ENCODE measurements at places on chromosomes 1 and 21.

DNA sequence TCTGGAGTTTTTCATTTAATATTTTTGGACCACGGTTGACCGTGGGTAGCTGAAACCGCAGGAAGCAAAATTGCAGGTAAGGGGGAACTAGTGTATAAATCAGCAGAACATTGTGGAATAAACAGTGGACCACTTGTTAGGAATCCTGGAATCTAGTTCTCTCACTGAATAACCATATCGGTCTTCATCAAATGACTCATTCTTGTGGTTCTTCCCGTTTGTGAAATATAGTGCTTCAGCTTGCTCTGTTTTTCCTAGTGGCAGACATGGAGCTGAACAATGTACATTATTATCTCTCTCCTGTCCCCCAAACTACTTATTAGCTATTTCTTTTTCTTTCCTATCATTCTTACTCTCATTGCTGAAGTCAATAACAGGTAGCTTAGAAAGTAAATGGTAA is 61.9 kb downstream of the HSPA13 start:
- no peak for DNase-seq

DNA sequence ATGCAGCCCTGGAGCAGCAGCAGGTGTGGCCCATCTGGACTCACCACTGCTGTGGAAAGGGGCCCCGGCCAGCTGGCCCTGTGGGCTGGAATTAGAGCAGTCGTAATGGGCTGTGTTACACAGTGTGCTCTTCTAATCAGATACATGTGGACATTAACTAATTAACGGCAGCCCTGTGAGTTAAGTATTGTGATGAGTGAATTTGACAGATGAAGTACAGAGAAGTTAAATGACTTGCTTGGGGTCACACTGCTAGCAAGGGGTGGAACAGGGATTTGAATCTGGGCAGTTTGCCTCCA is 58.6 kb downstream of the MDM4 start:
- DNase-seq, result no peak

DNA sequence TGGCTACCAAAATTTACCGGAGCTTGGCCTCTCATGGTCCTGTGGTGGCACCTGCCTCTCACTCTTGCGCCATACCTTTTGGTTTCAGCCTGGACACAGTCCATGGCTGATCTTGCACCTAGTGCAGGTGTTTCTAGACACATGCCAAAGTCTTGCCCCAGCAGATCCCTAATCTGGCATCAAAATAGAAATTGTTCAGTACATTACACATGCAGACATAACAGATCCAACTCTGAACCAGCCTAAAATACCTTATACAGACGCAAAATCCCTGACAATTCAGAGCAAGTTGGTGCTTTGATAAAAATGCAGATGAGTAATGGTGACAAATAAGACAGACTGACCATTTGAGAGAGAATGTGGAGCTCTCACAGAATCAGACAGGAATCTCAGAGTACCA is 44.1 kb downstream of the NGF start:
- no peak for DNase-seq

DNA sequence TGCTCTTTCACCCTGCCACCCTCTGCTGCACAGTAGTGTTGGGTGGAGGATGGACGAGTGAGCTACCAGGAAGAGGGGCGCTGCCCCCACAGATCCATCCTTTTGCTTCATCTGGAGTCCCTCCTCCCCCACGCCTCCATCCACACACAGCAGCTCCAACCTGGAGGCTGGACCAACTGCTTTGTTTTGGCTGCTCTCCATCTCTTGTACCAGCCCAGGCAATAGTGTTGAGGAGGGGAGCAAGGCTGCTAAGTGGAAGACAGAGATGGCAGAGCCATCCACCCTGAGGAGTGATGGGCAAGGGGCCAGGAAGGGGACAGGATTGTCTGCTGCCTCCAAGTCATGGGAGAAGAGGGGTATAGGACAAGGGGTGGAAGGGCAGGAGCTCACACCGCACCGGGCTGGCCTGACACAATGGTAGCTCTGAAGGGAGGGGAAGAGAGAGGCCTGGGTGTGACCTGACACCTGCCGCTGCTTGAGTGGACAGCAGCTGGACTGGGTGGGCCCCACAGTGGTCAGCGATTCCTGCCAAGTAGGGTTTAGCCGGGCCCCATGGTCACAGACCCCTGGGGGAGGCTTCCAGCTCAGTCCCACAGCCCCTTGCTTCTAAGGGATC is 8.5 kb downstream of the CHRNB2 start:
- no peak for DNase-seq

DNA sequence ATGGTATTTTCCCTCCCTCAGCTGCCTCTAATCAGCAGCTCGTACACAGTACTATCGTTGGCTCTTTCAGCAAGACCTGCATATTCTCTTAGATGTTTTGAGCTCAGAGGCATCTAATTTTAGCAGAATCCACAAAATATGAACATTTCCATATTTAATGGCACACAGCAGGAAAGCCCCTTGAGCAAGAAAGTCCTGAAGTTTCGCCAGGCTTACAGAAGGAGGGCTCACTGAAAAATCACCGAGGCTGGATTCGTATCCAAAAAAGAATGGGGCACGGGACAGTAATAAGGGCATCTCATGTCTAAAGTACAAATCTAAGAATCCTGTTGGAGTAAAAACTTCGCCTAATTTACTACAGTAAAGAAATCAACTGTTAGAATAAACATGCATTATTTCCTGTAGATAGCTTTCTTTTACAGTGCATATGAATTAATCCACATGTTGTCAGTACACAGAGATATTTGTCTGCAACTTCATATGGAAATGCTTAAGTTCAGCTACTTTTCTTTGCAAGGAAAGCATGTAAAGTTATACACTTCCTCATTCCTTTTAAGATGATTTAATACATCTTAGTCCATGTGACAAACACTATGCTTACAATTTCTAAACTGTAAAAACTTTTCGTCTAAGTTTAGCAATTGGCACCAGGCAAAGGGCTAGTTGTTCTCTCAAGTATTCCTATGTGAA is 1205.3 kb upstream of the ADGRL4 start:
- DNase-seq, result no peak

- no peak for DNase-seq
Measured at GRCh38 chr1:14590411-14591180, 7.9 kb upstream of the KAZN start.

- DNase-seq, result no peak
Measured at GRCh38 chr1:157240495-157241184, 102.4 kb upstream of the ETV3 start.

DNA sequence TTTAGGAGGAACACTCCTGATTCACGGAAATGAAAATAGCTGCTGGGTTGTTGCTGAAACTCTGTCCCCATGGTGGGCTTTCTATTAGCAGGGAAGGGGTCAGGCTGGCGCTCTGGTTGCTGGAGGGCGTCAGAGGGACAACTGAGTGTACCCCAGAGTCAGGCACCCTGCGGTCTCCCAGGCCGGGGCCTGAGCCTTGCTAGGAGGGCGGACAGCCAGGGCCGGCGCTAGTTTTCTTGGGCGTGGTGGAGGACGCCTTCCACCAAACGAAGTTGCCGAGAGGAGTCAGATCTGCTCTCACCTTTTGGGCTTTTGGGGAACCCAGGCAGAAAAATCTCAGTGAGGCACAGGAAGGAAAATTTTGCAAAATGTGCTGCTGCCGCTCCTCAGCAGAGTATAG is 54.8 kb downstream of the NGF start:
- no peak for DNase-seq

DNA sequence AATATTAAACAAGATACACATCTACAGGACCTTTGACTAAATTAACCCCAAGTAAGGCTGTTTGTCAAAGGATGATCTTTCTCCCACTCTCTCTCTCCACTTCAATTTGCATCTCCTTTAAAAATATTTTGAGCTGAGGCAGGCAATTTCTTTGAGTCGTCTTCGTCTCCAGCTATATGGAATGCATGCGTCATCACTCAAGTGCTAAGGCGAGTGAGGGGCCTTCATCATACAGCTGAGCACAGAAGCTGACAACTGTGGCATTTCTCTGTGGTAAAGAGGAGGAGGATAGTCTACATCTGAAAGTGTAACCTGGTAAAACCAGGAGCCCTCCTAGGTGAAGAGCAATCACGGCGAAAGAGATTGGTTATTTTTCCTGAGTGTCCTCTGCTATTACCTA is 7.6 kb downstream of the EPHX4 start:
- no peak for DNase-seq

DNA sequence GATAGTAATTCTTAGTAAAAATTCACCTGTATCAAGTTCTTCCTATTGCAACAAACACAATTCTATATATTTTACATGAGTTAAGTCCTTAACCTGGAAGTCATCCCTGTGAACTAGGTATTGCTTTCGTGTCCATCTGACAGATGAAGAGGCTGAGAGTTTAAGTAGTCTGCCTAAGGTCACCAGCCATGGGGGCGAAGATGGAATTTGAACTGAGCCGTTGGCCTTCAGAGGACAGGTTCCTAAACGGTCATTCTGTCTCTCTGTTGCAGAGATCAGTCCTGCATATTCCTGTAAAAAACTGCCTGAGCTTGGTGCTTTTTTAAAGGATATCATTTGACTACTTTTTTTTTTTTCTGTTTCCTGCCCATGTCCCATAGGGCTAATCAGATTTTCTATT is 10.2 kb upstream of the POFUT2 start:
- no peak for DNase-seq

- DNase-seq, result no peak
Measured at GRCh38 chr1:201475915-201476669, 7.1 kb upstream of the PHLDA3 start.

DNA sequence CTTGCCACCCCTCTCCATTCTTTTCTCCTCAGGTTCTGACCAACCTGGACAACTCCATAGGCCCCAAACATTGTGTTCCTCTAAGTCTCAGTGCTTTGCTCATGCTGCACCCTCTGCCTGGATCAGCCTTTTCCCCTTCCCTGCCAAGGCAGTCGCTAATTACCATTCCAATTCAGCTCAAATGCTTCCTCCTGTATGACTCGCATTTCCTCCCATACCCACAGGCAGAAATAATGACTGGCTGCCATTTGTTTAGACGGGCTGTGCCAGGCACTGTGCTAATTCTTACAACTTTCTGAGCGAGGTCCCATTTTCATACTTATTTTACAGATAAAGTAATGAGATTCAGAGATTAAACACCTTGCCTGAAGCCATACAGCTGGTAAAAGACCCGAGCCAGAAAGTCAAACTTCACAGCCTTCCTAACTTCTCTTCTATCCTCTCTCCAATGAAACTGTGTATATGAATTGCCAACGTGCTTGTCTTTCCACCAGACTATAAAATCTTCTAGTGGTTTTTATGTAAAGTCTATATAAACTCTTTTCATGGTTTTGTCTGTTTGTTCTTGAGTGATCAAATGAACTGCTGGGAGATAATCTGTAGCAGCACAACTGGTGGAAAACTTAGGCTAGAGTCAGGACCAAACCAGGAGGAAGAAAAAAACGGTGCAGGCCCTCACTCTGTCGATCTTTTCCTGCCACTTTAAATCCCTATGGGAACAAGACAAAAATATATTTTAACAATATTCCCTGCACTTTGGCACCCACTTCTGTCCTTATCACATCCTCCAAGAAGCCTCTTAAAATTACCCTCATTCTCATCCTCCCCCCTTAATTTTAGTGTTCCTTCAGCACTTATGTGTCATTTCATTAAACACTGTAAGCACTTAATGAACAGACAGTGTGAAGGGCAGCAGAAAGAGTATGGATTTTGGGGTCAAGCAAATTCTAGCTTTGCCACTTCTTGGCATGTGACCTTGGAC is 33.7 kb downstream of the RAB3B start:
- DNase-seq, result no peak

DNA sequence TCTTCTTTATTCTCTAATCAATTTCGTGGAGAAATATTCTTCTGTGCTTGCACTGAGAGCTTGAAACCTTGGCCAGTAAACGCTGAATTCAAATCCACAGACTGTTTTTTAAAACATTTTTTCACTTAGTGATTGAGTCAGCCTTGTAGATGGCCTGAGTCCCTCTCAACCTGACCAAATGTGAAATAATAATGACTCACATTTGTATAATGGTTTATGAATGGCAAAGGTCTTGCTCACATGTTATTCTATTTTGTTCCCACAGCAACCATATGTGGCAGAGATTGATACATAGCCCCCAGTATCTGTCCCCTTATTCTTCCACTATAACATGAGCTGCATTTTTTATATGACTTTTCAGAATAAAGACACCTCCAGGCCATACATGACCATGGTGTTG is 47.8 kb upstream of the CCDC190 start:
- DNase-seq, result no peak

GRCh38 chr21:42579456-42580075 is 65.9 kb downstream of the SLC37A1 start:
- DNase-seq, result no peak

DNA sequence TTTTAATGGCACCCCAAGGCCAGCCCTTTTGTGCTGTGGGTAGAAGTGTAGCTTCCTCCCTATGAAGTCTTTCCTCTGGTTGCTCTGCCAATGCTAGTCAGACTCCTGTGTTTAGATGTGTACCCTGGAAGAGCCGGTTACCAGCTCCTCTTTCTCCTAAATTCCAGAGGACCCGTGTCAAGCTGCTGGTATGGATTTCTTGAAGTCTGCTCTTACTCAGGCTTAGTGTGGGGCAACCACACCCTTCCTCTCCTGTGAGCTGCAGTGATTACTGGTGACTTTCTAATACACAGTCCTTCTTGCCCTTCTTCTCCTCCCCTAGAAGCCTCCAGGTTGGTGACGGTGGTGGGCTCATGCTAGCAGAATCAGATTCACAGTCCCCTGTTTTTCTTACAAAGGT is 74.1 kb upstream of the AKT3 start:
- no peak for DNase-seq

- no peak for DNase-seq
Measured at GRCh38 chr1:175394739-175395138, 202.2 kb upstream of the KIAA0040 start.

DNA sequence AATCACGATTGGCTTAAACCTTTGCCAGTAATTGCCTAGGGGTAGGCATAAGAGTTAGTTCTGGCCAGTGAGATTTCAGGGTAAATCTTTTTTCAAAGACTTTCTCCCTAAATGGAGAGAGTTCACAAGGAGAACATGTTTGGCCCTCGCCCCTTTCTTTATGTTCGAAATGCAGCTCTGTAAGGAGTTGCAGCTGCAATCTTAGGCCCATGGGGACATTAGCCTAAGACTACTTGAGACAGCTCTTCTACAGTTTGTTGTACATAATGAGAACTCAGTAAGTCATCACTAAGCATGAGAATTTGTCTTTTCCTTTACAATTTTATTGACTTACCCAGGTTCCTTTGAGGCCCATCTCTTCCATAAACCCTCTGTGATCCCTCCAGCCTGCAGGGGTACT is 40.4 kb upstream of the GADD45A start:
- DNase-seq, result no peak

DNA sequence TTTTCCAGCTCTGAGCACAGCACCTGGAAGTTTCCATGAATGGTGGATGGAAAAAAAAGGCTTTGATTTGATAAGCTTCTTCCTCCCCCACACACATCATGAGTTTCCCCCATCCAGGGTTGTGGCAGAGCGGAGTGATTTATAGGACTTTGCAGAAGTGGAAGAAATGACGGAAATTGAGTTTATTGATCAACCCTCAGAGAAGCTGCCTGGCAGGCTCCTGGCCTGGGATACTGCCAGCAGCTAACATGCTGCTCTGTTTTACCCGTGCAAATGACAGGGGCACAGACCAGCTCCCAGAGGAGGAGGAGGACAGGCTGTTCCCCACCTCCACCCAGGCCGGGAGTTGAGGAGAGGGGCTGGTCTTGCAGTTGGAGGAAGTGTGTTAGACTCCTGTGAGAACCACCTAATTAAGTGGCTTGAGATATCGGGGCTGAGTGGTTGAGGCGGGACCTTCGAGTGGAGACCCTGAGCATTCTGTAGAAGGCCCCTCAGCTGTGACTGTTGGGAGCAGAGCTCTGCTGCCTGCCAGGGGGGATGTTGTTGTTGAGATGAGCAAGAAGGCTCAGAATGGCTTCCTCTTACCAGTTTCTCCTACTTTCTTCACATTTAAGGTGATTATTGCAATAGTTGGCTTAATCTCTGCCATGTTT is 21.8 kb downstream of the ADORA1 start:
- no peak for DNase-seq
